ENCODE measurements at places on chromosomes 13 and 19.

GRCh38 chr13:53311561-53311960 is 282.9 kb downstream of the OLFM4 start:
- no peak for DNase-seq

DNA sequence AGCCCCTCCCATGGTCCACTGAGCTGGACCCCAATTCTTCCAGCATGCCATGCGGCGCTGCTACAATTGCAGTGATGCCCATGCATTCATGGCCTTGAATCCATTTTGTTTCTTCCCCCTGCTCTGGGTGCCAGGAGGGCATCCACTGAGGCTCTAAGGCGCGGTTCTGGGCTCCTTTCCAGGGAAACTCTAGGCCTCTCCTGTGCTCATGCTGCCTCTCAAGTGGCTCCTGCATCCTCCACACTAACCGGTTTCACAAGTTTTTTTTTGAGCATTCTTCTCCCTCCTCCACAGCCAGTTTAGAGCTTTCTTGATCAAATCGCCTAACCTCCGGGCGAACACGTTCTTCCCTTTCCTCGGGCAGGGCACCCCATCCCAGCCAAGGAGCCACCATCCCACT is 69.1 kb upstream of the FLT1 start:
- no peak for DNase-seq

- no peak for DNase-seq
These were observed 7.4 kb upstream of the CDX2 start for GRCh38 chr13:27976362-27977091.

GRCh38 chr13:28239374-28239773 is 101.0 kb downstream of the PAN3 start:
- no peak for DNase-seq

DNA sequence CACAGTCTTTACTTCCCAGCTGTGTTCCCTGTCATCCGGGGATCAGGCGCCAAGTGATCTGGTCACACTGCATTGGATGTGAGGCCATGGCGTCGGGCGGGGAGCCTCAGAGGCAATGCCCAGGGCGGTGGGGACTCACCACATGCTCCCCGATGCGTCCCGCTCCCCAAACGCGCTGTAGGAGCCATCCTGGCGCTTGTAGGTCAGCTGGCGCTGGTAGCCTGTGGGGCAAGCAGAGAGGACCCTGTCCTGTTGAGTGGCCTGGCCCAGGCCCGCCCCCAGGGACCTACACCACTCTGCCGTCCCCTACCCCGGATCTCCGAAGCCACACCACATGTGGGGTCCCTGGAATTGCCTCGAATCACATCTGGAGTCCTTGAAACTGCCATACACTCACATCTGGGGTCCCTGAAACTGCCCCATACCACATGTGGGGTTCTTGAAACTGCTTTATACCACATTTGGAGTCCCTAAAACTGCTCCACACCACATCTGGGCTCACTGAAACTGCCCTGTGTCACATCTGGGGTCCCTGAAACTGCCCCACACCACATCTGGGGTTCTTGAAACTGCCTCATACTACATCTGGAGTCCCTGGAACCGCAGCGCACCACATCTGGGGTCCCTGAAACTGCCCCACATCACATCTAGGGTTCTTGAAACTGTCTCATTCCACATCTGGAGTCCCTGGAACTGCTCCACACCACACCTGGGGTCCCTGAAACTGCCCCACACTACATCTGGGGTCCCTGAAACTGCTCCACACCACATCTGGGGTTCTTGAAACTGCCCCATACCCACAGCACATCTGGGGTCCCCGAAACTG is 33.2 kb downstream of the F2RL3 start:
- no peak for DNase-seq

DNA sequence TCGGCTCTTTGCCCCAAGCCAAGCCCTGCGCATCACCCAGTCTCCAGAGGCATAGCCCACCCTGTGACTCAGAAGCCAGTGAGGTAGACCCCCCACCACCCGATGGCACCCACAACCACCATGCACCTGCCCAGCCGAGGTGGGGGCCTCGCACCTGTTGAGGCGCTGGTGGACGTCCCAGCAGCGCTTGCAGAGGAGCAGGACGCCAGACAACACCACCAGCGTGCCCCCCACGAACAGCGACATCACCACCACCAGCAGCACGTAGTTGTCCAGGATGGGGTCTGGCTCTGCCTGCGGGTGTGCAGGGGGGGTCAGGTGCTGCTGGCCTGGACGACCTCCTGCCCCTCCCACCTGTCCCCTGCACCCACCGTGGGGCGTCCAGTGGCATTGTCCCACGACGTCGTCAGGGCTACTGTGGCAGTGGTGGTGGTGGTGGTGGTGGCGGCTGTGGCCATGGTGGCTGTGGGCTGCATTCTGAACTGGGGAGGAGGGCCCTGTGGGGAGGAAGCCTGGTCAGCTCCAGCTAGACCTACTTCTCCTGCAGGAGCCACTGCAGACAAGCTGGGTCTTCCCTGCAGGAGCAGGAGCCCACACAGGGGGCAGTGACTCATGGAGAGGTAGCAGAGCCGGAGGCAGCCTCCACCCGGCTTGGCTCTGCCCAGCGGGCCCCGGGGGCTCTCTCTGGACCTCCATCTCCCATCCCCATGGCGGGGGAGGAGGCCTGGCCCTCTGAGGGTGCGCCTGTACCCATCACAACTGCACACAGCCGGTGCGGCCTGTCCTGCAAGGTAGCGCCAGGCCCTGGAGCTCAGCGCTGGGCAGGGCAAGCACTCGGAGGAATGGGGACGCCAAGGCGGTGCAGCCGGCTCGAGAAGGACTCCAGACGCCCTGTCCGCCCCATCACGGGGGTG is 1.9 kb downstream of the CBARP start:
- no peak for DNase-seq

- no peak for DNase-seq
These were observed 207.2 kb upstream of the SPRY2 start for GRCh38 chr13:80547885-80548825.

GRCh38 chr13:49584771-49585182 is 581 bp downstream of the RCBTB1 start:
- no peak for DNase-seq

DNA sequence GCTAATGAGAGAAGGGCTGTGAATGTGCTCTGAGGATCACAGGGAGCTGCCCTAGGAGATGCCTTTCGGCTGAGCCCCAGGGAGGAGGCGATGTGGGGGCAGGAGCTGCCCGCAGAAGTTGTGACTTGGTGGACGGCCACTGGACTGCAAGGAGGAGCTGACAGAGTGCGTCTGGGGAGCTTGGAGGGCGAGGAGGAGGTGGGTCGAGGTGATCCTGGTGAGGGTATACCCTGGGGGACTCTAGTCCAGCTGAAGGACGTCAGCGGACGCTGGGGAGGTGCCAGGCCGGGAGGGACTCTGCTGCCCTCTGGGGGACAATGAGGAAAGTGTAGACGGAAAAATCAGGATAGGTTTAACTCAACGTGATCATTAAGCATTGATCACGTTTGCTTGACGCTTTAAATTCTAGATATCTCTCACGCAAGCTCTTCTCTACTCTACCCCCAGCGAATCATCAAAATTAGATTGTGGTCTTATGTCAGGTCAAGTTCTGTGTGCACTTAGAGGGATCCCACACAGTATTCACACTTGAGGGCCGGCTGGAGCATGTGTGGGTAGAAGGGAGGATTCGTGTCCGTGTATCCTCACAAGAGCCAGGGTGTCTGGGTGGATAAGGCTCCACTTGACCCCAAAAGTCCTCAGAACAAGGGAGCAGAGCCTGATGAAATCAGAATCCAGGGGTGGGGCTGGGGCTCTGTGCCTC is 3.3 kb upstream of the CEACAM7 start:
- no peak for DNase-seq

GRCh38 chr19:50601407-50602088 is 33.3 kb upstream of the LRRC4B start:
- DNase-seq, result no peak

All from fibroblast of skin of left biceps (primary cell).